Inflammatory macrophage treated with lipopolysaccharide for 1 hour (primary cell): ENCODE measurements at places on chromosomes 6 and 20.

GRCh38 chr6:13260101-13260598, 68.2 kb downstream of the TBC1D7 start:
- no peak for DNase-seq

- DNase-seq = peak; percentile 96
These were observed at the start of the genes MROH8 and RPN2 for GRCh38 chr20:37178839-37179682. Gene MROH8 (minus strand): TSS chr20:37179548. Gene RPN2 (plus strand): TSS chr20:37179330. CDS start chr20:37179357, 27 bp downstream.

- DNase-seq = no peak
These were observed 206.8 kb downstream of the TINAG start for GRCh38 chr6:54515013-54515412.

GRCh38 chr20:50293284-50294139, 102.9 kb downstream of the CEBPB start:
- DNase-seq = no peak

DNA sequence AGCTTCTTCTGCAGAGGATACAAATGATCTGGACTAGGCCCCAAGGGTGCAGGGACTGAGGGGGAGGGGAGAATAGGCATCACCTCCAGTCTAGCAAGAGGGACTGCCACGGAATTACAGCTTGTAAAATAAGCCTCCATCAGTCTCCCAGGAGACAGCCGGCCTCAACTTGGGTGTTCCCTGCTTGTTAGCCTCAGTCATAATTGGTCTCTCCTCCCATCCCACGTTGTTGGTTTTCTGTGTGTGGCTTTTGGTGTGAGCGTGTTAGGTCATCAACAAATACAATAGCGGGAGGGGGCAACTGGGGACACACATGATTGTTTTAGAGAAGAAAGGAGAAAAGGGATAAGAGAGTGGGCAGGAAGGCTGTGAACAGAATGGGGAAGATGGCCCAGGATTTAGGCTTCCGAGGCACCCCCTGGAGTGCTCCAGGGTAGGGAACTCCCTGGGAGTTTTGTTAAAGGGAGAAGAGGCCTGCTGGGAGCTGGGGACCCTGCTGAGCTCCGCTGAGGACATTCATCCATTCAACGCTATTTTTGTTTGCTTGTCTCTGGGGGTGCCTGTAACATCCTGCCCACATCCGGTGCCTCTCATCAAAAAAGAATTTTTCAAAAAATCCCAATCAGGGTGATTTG, 9.2 kb downstream of the FOXA2 start:
- DNase-seq = no peak

GRCh38 chr6:34018026-34018425, 127.9 kb downstream of the GRM4 start:
- no peak for DNase-seq

GRCh38 chr6:71333697-71334096, 45.1 kb downstream of the OGFRL1 start:
- DNase-seq = peak; percentile 91

GRCh38 chr6:7976485-7977056, 66.0 kb upstream of the TXNDC5 start:
- no peak for DNase-seq

DNA sequence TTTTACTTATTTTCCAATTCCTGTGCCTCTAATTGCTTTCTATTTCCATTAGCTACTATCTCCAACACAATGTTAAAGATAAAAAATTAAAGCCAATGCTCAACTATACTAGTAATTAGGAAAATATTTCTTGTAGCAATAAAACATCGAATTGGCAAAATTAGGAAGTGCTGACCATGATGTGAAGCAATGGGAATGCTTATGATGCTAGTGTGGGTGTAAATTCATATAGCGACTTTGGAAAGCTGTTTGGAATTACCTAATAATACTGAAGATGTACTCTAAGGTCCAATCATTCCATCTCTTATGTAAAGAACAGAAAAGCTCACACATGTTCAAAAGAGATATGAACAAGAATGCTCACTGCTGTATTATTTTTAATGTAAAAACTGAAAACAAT, 78.2 kb downstream of the UBE3D start:
- no peak for DNase-seq

DNA sequence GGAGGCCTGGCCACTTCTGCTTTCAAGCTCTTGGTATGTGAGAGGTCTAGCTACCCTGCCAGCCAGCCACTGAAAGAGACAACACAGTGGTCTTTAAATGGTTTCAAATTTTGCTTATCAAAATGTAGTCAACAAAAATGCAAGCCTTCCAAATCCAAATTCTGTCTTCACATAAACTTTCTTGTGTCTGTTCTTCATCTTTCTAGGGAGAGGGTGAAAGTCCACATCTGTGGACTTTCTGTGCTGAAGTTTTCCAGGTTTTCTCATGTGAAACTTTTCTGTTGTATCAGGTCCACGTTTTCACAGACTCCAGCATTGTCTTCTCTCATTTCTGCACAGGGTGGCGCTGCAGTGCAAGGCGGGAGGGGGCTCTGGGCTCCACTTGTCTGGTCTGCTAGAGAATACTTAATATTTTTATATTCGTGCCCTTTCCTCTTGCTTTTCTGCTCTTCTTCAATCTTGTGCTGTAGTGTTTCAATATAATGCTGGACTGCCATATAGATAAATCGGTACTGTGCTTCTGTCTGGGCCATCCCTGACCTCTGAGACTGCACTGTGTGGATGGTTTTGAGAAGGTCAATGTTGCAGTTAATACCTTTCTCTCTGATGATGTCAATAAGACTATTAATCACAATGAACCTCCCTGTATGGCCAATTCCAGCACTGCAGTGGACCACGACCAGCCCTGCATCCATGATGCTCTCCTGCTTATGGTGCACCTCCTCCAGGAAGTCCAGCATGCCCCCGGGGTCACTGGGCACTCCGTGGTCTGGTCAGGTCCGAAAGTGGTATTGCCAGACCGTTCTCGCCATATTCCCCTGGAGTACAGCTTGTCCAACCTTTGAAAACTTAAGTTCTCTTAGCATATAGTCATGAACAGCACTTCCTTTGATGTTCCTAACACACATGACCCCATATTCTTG, 161.6 kb upstream of the TNFAIP3 start:
- DNase-seq = peak; percentile 53

GRCh38 chr6:110085285-110085684, 94.2 kb downstream of the WASF1 start:
- no peak for DNase-seq

DNA sequence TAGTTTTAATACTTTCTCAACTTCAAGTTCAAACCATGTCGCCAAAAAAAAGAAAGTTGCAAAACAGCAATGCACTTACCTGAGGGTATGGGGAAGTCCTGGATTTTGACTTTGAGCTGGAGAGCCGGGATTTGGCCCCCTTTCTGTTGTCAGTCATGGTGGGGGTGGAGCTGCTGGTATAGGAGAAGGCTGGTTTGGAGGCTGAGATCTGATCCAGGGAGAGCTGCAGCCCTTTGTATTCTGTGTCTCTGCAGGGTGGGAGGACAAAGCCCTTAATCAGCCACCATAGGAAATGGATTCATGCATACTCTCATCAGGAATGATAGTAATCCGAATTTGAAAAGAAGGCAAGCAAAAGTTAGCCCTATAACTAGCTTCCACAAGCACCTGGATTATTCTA, 44.0 kb downstream of the SIM1 start:
- no peak for DNase-seq

DNA sequence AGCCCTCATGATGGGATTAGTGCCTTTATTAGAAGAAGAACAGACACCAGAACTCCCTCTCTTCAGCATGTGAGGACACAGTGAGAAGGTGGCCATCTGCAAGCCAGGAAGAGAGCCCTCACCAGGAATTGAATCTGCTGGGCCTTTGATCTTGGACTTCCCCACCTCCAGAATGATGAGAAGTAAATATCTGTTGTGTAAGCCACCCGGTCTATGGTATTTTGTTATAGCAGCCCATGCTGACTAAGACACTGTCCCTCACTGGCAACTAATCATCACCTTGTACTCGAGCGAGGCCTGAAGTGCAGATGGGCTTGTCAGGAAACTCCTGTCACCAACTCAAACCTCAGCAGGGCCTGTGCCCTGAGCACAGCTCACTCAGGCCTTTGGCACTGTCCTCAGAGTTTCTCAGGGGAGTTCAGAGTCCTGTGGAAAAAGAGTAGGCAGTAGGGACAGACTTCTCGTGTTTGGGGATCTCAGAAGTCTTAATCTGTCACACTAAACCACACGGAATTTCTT, 62.0 kb downstream of the UST start:
- no peak for DNase-seq

DNA sequence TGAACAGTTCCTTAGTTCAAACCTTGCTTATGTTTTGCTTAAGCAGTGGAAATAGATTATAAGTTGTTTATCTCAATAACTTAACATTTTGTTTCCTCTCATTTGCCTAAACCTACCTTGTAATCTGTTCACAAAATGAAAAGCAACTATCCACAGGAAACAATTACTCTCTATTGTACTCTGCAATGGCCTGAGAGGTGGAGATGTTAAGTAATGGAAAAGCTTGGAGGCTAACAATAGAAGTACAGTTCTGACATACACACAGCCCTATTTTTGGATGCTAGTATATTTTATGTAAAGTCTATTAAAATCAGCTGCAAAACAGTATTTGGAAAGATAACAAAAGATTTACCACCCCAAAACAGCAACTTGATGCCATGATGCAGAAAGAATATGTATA, 82.1 kb downstream of the TINAG start:
- DNase-seq = no peak

- DNase-seq = no peak
These were observed 50.6 kb downstream of the RCAN2 start for GRCh38 chr6:46440641-46441040.

- DNase-seq = peak; percentile 54
These were observed 63.5 kb upstream of the PHACTR2 start for GRCh38 chr6:143614235-143614634.

DNA sequence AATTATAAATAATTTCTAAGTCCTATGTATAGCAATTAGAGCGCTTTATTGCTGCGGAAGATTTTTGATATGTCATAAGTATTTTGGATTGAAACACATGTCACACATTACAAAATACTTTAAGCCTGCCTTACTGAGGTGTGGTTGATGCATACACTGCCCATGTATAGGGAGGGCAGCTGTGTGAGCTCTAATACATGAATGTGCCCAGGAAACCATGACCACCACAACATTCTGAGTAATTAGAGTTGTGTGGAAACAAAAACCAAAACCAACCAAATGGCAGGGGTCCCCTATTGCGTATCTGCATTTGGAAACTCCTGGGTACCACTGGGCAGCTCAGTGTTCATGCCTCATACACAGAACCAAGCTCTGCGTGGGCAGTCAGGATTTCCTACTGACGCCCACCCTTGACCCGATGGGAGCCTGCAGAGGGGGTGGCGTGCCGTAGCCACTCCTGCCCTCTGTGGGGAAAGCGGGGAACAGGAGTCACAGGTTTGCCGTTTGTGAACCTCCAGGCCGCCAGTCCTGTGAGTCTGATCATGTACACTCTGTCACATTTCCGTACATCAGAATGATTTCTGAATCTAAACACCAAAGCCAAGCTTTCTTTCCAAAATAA, 50.9 kb upstream of the PDE10A start:
- no peak for DNase-seq

DNA sequence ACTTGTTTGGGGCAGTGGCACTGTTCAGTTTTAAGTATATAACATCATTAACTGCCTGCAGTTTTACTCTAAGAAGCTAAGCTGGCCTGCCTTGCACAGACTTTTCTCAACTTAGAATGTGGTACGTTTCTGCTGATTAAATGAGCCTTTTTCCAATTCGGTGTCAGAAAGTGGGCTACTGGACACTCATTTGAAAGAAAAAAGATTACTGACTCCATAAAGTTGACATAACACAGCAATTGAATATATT, 2.1 kb downstream of the ZMYND8 start:
- no peak for DNase-seq

DNA sequence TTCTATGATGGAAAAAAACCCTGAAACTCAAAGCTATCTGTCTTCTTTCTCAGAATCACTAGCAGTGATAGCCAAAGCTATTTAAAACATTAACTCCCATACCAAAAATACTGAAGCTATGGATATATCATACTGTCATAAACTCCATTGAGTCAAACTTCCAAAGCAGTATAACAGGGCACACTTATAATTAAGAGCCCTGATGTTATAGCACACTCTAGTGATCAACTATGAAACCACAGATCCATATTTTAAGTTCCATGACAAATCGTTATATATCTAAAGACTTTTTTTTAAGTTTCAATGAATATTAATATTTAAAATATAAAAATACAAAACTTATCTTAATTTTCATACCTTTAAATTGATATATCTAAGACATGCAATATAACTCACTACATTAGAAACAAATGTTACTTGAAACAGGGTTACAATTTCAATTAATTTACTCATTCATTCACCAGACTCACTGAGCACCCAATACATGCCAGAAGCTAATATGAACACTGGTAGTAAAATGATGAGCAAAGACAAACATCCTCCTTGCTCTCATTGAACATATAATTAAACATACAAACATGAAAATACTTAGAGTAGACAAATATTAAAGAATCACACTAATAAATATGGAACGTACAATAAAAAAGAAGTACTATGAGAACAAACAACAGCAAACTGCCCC, 69.3 kb downstream of the IBTK start:
- DNase-seq = no peak

GRCh38 chr20:44361021-44361420, 5.5 kb downstream of the HNF4A start:
- no peak for DNase-seq

DNA sequence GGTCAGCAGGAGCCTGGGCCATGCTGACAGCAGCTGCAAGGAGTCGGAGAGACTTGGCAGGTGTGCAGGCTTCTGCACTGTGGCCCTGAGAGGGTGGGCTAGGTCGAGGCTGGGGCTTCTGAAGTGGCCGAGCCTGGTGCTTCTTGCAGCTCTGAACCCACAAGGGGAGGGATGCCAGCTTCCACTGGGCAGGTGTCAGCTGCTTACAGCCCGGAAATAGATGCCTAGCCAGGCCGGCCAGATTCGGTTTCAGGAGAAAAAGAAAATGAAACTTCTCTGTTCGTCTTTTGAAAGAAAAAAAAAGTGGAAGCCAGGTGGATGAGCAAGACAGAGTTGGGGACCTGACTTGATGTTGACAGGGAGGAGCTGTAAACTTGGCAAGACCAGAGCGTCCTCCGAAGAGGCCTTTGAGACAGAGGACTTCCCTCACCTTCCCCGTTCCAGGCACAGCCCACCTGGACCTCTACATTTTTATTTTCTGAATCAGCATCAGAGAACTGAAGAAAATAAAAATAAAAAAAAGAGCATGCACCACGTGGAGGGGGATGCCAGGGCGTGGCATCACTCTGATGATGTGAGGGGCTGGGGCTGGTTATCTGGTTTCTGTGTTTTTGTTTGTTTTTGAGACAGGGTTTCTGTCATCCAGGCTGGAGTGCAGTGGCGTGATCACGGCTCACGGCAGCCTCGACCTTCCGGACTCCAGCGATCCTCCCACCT, at the start of gene ZBP1:
TSS of gene ZBP1 (minus strand) at position 153 of the 717 bp plus-strand sequence. CDS start at position 22, 131 bp downstream.
- DNase-seq = peak; percentile 24

GRCh38 chr6:168618546-168619315, 177.7 kb downstream of the SMOC2 start:
- no peak for DNase-seq

DNA sequence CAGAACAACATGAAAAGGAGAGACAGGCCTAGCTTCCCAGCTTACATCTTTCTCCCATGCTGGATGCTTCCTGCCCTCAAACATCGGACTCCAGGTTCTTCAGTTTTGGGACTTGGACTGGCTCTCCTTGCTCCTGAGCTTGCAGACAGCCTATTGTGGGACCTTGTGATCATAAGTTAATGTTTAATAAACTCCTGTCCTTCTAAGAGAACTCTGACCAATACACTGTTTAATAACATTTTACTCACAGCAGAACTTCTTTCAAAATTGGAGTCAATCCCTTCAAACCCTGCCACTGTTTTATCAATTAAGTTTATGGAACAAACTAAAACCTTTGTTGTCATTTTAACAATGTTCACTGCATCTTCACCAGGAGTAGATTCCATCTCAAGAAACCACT, 111.4 kb downstream of the PREP start:
- DNase-seq = no peak
